Fibroblast of skin of back (primary cell): ENCODE measurements at places on chromosomes 12 and 14.

GRCh38 chr12:768434-768833 is 16.1 kb downstream of the WNK1 start:
- DNase-seq, result no peak

DNA sequence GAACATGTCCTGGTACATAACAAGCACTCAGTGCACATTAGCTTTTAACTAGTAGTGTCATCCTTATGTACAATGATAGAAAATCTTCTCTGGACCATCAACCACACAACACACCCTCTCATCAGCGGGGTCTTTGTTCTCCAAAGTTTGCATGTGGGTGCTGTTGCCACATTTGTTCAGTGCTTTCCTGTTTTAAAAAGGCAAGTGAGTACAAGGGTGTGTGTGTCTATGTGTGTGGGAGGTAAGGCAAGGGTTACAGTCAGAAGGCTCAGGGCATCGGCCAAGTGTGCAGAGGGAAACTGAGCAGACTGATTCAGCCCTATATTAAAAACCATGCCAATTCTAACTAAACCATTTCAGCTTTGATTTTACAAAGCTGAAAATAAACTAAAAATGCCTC is 17.9 kb downstream of the KRT76 start:
- no peak for DNase-seq

GRCh38 chr12:79381248-79382208 is 309.2 kb downstream of the PAWR start:
- no peak for DNase-seq

DNA sequence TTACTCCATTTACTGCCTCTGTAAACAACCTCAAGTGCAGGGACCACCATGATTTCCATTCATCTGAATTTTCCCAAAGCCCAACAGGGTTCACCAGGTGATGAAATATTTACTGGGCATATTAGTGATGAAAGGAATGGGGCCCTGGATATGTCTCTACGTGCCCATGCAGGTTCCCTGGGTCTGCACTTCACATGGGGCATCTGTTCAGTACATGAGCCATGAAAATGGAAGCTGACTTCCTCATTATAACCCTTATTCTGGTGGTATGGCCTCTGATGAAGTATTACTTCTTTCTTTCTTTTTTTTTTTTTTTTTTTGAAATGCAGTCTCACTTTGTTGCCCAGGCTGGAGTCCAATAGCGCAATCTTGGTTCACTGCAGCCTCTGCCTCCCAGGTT is 26.5 kb upstream of the CORO1C start:
- DNase-seq, result no peak

GRCh38 chr14:106841701-106842100 is 1315.3 kb downstream of the TMEM121 start:
- no peak for DNase-seq

DNA sequence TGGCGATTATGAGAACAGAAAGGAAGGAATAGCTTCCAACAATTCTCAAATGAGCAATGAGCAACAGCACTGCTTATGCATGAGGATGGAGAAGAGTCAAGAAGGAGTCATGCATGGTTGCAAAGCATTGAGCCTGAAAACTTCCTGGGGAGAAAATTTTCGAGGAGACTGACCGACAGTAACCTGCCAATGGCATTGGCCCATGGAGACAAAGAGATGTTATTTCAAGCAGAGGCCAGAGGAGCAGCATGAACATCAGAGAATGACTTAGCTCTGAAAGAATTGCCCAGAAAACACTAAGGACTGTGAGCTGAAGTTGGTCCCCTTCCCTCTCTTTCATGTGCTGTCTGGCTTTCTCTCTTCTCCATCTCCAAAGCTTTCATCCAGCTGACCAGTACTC is 343.4 kb downstream of the ADAMTS20 start:
- peak; percentile 27 for DNase-seq

- DNase-seq, result no peak
Measured at GRCh38 chr12:57604992-57605810, 577 bp downstream of the DTX3 start.

DNA sequence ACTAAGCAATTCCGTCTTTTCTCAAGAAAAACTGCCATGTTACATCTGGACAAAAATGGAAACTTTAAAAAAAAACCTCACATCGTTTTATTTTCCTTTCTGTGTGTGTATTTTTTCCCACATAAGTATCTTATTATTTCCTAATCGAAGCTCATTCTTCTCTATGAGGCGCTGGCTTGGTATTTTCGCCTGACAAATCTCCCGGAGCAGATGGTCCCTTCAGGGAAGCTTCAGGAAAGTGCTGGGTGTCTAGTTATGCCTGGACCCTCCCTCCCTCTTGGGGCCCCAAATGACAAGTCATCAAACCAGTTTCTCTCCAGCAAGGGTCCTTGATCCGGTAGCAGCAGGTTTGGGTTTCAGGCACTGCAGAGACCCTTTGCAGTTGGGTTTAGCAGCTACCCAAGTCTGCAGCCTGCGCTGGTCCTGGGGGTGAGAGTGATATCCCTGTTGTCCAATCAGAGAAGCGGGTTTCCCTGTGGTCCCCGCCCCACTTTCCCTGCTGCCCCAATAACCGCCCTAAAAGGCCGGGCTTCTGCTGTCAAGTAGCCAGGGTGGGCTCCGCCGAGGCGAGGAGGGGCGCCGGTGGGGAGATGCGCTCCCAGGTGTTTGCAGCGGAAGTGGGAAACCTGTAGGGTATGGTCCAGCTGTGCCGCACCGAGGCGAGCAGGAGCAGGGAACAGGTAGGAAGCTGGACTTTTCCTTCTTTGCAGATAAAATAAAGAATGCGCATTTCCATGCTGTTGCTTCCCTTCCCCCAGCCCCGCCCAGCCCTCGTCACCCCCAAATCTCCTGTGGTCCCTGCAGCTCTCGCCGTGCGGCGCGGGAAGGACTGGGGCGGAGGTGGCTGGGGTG is at the start of gene CNTN1:
TSS of gene CNTN1 (plus strand) at position 527 of the 852 bp plus-strand sequence.
- peak; percentile 45 for DNase-seq

DNA sequence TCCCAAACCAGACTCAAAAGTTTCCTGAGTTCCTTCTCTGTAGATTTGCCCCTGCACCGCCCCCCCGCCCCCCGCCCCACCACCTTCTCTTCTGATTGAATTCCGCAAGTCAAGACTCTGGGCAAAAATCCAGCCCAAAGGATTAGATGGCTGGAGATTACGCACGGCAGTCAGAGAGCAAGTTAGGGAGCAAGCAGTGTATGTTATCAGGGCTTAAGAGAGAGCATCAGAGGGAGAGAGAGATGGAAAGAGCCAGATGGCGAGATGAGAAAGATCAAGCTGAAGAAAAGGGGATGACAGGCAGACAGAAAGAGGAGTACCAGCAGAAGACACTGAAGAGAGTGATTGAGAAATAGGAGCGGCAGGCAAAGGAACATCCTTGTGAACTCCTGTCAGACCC is 13.9 kb upstream of the ANKRD33 start:
- no peak for DNase-seq

DNA sequence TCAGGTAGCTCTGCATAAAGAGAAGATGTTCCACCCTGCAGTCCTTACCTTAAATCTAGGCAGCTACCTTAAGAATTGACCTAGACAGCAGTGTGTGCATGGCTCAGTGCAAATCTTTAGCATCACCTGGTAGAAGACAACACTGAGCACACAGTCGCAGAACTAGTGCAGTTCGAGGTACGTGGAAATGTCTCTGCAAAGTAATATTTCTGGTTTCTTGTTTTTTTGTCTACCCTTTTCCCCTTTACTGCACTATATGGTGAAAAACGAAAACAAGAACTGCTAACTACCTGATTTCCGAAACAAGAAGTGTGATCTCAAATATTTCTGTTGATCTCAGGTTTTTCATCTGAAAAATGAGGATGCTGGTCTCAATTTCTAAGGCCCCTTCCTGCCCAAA is 82.5 kb downstream of the ETV6 start:
- no peak for DNase-seq

- DNase-seq, result no peak
Measured at GRCh38 chr12:110182281-110182680, 58.1 kb downstream of the IFT81 start.

DNA sequence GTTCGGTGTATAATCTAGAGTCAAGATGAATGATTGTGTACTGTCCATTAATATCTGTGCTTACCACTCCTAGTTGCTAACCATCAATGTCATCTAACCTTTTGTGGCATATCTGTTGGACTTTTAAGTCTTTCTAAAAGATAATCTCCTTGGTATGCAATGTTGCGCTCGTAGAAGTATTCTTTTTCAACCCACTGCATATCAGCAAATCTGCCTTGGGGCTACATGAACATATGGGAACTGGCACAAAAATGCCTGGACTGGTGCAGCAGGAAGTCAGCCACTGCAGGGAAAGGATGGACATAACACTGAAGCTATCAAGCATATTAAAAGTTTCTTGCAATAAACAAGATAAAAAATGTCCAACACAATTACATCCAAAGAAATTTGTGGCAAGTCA is 124.3 kb upstream of the SLC38A4 start:
- no peak for DNase-seq

- DNase-seq, result no peak
Measured at GRCh38 chr14:46008348-46008747, 643.2 kb downstream of the RPL10L start.

DNA sequence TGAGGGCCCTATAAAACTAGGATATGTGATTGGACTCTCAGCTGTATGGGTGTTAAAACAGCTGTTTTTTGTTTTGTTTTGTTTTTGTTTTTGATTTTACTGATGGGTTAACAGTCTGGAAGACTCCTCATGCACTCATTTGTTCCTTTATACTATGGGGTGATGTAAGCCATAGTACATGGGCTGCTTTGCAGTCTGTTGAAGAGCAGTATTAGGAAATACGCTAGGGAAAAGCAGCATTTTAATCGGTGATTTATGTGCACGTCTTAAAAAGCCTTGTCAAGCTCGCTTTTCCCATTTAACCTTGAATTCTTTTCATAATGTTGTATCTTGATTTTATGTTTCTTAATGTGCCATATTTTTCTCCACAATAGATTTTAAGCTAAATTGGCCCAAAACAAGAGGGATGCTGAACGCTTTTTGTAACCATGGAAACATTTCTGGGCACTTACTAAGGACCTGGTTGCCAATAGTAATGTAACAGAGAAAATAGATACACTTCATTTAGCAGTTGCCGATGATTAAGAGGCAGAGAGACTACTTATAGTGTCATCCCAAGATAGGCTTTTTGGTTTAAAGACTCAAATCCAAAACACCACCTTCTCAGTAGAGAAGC is 244.0 kb downstream of the SNAPC1 start:
- no peak for DNase-seq

GRCh38 chr14:20769421-20769820 is 1.2 kb downstream of the EDDM3B start:
- no peak for DNase-seq

GRCh38 chr12:104342635-104343249 is 39.2 kb downstream of the EID3 start:
- no peak for DNase-seq

- no peak for DNase-seq
Measured at GRCh38 chr14:101878822-101879528, 85.4 kb upstream of the DYNC1H1 start.

DNA sequence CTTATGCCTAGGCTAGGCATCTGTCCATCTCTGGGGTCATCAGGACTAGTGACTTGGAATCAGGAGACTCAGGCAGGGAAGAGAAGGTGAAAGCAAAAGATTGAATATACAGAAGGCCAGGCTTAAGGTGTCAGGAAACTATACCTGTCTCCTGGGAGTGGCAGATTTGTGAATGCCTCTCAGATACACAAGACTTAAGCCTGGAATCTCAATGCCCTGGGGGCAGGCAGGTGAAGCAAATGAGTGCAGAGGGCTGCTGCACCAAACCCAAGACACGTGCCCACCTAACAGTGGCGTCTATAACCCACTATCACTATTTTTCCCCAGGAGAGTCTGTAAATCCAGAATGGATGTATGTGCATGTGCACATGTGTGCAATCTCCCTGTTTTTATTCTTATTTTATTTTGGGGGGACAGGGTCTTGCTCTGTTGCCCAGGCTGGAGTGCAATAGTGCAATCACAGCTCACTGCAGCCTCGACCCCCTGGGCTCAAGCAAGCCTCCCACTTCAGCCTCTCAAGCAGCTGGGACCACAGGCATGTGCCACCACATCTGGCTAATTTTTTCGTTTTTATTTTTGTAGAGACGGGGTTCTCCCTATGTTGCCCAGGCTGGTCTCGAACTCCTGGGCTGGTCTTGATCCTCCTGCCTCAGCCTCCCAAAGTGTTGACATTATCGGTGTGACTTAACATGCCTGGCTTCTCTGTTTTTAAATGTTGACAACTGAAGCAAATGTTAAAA is 31.9 kb upstream of the FOS start:
- DNase-seq, result no peak

DNA sequence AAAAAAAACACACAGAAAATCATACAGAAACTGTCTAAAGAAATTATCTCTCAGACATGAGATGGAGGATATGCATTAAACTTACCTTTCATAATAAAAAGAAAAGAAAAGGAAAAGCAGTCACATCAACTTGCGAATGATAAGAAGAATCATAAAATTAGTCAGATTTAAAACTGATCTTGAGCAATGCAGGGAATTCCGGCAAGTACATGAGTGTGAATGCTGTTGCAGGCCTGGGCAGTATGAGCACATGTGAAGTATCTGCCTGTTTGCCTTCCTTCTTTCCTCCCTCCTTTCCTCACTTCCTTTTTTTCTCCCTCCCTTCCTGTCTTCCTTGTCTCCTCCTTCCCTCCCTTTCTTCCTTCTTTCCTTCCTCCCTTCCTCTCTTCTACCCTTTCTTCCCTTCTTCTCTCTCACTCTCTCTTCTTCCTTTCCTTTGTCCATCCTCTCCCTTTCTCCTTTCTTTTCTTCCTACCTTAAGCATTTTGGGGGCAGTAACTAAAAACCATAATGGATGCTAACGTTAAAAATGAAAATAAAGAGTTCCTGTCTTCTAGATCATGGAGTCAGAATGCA is 38.5 kb upstream of the SLC6A15 start:
- no peak for DNase-seq

DNA sequence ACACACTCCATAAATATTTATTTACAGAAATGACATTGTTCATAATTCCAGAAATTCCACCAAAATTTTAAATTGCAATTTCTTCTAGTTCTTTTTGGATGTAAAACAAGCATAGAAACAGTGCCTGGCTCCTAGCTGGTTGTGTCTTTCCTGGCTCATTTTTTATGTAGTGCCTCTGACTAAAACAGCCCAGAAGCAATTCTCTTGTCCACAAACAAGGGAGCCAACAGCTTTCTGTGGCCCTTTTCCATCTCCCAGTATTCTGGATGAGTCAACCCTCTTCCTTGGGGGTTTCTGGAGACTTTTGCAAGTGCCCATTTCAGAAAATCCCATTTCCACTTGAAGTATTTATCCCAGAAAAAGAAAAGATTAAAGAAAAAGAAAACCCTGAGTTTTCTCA is 141.4 kb downstream of the PHLDA1 start:
- DNase-seq, result no peak

GRCh38 chr14:96660123-96660522 is 137.1 kb upstream of the VRK1 start:
- DNase-seq, result no peak

GRCh38 chr12:128052331-128052730 is 214.6 kb upstream of the TMEM132C start:
- peak; percentile 51 for DNase-seq

- DNase-seq, result peak; percentile 49
Measured at GRCh38 chr14:89702073-89702875, 252.3 kb downstream of the EFCAB11 start.
